Nephron progenitor cell (in vitro differentiated cells): ENCODE measurements at places on chromosomes 4 and X.

GRCh38 chr4:155889031-155889793, 14.3 kb upstream of the TDO2 start:
- DNase-seq = no peak

GRCh38 chr4:39464886-39465501, 6.1 kb downstream of the LIAS start:
- no peak for DNase-seq

DNA sequence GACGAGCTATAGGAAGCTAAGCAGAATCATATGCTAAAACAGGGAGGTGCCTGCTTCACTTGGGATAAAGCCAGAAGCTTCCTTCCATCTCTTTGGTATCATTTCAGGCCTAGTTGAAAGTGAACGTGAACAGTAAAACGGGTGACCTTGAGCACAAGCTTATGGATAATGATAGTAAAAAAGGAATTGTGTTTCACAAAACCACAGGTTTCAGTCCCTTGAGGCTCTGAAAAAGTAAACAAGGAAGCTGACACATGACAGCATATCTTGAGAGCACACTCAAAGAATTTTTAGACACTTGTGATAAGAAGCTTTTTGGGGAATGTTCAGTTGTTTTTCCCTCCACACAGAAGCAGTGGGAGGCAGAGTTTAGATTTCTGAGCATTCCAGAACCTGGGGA, 286.1 kb downstream of the DCHS2 start:
- no peak for DNase-seq

DNA sequence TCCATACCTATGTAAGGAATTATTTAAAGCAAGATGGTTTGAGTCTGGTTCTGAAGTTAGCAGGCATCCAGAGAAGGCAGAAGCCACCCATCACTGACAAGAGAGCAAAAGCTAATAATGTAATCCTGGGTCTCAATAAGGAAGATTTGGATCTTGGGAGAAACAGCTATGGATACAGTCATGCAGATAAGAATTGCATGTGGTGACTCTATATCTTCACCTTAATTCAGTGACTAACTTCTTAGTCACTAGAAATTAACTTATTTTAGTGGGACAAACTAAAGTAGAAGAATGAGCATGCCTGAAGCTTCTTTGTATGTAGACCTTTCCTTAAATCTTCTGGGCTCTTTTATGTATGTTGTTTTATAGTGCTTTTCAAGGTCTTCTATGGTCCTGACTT, 66.6 kb downstream of the ATP10D start:
- DNase-seq = no peak

DNA sequence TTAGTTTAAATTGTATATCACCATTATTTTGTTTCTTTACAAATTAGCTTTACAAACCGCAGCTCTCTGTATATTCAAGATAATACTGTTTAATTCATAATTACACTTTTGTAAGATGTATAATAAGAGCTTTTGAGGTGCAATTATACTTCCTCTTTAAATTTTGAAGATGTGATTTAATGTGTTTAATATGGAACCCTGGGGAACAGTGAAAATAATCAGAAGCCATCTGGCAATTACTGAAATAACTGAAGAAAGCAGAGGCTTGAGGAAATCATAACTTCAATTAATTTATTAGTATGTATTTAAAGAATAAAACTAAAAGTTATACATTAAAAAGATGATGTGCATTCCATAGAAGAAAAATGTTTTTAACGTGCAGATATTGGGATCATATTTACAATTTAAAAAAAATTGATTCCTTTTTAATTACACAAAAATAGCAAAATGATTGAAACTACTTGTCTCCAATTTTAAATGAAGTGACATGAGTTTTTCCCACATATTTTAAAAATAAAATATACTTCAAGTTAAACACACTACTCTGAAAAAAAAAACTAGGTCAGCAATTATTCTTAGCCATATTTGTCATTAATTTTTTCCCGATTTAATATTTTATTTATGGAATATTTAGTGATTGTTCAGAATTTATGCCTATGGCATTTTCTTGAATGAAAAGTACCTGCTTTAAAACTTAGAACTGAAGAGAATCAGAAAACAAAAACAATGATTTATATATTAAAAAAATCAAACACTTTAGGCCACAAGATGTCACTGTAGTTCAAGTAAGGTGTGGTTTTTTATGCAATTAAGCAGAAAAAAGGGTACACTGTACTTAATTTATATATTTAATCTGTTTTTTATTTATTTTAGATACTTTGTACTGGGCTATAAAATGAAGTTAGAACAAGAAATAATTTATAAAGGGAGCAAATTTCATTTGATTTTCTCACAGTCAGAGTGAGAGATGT, 942.7 kb upstream of the NDST4 start:
- no peak for DNase-seq

- DNase-seq = no peak
Measured at GRCh38 chrX:103730147-103730795, 19.6 kb downstream of the TMEM31 start.

- no peak for DNase-seq
Measured at GRCh38 chr4:118586357-118586790, 98.8 kb upstream of the METTL14 start.

GRCh38 chr4:144298519-144298918, 158.0 kb upstream of the GYPA start:
- no peak for DNase-seq

DNA sequence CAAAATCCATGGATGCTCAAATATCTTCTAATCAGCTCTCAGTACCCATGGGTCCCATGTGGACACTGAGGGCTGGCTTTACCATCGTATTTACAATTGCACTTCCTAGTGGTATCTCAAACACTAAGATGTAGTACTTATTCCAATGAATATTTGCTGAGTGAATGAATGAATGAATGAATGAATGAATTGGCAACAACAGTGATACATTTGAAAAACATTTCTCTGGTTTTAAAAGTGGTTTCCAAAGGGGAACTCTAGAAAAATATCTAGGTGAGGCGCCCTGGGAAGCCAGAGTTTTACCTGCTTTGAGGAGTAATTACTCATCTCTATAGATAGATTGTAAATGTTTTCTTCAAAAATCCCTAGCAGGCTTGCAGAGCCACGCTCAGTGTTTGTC, 76.6 kb downstream of the CYTL1 start:
- no peak for DNase-seq

- no peak for DNase-seq
Measured at GRCh38 chr4:150708004-150708403, 126.1 kb downstream of the MAB21L2 start.

DNA sequence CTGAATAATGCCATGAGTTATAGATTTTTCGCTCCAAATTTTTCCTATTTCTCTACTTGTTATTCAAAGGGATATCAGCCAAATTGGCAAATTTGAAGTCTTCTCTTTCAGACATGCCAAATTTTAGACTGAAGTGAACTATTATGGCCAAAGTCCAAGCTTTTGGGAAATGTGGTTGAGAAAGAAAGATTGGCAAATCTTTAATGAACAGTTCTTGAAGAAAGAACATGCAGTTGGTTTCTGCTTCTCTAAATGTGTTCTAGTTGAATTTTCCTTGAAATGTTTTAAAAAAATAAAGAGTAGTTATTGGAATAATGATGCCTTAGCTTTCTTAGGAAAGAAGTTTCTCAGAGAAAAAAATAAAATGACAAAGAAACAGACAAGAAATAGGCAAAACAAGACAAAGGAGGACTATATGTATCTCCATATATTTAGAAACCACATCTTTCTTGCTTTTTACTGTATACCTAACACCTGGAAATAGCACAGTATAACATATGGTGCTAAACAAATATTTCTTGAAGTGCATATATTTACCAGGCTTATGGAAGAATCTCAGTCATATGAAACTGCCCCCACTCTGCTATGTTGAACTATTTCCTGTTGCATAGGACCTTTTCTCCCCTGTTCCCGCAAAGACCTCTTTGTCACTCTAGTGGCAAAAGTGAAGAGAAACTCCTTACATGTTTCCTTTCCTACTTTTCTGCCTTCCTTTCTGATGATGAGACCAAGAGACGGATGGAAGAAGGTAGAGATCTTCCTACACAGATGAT, 250.0 kb downstream of the ARHGAP24 start:
- no peak for DNase-seq

GRCh38 chr4:39609454-39609931, 29.2 kb downstream of the SMIM14 start:
- no peak for DNase-seq

DNA sequence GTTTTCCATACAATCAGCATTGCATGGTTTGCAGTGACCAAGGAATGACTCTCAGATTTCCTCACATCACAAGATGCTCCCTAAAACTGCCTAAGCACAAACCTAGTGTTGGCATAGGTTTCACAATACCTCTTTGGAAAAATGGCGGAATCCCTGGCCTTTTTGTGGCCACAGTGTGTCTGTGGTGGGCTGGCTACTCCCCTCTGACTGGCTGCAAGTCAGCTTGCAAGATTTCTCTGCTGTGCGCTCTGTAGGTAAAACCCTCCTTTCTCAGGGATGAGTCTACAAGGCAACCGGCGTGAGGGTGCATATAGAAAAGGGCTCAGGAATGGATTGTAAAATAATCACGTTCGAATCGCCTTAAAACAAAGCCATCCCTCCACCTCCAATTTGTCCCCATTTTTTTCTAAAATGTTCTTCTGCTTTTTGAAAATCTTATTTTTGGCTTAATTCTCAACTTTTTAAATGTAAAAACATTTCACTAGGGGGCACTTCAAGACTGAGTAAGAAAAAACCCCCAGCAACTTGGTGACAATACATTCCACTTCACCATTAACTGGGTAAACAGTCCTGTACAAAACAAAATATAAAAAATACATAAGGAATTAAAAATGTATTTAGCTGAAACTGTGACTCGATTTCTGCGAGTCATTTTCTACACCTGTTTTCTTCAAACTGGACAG, 235.6 kb downstream of the STIM2 start:
- DNase-seq = no peak

DNA sequence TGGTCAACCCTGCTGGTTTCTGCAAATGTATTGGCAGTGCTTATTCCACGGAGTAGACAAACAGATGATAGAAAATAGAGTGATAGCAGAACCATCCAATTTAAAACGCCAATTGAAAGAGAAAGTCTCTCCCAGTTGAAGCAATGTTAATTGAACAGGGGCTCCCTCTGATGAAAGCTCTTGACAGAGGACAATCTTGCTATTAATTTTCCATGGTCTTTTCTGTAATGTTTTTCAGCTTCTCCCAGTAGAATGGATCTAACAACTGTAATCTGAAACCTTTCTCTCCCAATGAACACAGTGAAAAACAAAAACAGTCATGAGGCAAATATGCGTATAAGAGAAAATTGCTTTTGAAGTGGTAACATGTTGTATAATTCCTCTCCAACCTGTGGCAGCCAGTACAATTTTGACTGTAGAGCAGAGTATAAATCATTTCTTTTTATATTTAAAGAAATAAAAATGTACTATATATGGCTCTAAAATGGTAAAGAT, 225.1 kb upstream of the GALNTL6 start:
- DNase-seq = no peak

DNA sequence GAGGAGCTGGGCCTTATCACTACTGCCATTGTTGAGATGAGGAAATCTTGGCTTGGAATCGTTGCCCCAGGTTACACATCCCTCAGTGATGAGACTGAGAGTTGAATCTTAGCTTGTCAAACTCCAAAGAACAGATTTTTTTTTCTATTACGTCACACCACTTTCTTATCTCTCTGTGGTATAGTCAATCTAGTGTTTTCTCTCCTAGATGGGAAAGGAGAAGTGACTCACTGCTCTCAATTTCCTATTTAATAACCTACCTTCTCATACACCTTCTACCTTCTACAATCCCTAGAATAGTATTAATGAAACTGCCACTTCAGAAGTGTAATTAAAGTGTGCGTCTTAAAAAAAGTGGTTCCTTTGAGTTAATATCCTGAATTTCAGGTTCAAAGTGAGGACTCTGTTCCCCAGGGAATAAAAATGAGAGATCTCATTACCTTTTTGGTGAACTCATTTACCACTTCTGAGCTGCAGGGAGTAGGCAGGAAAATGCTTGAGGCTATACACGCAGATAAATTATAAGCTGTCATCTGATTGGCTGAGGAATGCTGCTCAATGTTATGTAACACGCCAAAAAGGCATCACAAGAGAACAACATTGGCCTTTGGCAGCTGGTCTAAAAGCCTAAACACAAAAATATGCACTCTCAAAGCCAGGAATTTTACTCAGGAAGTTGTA, 59.3 kb downstream of the MAD2L1 start:
- DNase-seq = no peak

DNA sequence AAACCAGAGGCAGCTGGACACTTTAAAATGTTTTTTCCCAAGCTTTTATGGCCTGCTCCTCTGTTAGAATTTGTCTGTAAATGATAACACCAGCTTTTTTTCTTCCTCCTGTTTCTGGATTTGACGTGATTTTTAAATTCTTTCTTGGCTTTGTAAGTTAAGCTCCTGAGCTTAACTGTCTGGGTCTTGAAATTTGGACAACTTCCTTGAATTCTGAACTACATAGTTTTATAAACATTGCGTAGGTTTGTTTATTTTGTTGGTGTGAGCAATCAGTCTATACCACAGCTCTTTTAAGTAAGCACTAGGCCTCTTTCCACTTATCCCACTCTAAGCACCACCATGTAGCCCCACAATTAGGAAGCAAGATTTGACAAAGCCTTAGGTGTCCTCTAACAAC, 144.4 kb upstream of the GUCY1A1 start:
- no peak for DNase-seq

GRCh38 chrX:44899946-44900345, 27.0 kb downstream of the KDM6A start:
- no peak for DNase-seq

DNA sequence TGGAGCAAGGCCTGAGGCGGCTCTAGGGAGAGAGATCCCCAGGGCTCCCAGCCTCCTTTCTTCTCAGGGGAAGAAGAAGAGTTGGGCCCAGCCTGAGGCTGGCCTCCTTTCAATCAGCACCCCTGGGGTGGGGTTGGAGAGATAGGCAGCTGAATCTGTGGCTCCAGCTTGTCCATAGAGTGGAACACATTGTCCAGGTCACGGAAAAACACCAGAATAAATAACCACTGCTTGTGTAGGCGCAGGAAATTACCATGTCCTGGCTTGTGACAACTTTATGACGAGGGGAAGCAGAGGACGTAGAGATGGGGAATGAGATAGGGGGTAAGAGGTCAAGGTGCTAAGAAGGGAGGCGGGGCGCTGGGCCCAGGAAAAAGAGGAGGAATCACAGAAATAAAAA, 80.8 kb upstream of the EFNB1 start:
- DNase-seq = no peak

GRCh38 chrX:4382273-4382672, 668.8 kb upstream of the PRKX start:
- DNase-seq = no peak
